ENCODE measurements at places on chromosomes 6 and 20.

DNA sequence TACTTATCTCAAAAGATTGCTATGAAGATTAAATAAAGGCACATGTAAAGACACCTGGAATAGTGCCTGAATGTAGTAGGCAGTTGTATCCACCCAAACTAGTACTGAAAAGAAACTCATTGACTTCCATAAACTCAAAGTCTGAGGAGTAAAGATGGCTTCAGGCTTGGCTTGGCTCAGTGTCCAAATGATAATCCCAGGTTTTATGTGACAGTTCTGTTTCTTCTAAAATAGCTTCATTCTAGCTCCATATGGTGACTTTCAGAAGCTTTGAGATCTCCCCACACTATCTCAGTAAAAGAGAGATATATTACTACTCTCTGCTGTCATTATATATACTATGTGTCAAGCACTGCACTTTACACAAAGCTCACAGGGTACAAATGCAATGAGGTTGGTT, 121.3 kb downstream of the DOK5 start:
- no peak for DNase-seq

GRCh38 chr6:160041608-160042007, 72.7 kb downstream of the IGF2R start:
- peak; percentile 51 for DNase-seq

- no peak for DNase-seq
Observed at GRCh38 chr6:84422380-84422968, 195.0 kb upstream of the CEP162 start.

DNA sequence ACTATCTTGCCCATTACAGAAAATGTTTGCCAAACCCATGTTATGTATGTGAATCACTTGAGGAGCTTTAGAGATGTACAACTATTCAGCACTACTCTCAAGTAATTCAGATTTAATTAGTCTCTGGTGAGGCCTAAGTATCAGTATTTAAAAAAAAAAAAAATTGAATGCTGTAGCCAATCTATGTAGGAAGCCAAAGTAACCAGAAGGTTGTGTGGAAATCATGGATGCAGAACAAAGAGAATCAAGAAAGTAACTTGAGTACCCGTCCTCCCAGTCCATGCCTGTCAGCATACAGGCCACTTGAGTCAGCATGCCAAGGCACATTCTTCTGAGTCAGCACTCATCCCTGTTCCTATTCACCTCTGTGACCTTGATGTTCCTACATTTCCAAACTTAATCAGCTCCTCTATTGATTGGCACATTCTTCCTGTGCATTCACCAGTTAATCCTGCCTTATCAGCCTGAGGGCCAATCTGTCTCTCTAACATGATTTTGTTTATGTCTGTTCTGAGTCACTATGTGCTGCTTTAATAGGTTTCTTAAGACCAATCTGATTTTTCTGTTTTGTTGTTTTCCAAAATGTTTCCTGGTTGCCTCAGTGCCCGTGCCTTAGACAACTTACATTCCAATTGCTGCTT, 165.6 kb downstream of the KCNQ5 start:
- no peak for DNase-seq

DNA sequence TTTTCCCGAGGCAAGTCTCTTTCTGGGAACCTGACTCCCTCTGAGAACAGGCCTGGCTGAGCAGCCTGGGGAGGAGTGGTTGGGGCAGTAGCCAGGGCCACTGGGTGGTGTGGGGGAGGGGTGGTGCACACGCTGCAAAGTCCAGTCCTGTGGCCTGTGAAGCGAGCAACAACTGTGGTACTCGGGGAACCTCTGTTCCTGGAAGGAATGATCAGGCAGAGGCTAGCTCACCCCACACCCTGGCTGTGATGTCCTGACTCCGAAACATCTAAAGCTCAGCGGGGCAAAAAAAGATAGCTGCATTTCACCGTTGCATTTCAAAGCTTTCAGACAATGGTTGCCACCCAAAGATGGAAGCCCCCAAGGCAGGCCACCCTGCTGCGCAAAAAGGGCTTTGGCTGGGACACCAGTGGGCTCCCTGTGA, 25.5 kb downstream of the PCK1 start:
- DNase-seq = no peak

GRCh38 chr20:37881601-37882343, 21.2 kb upstream of the VSTM2L start:
- peak; percentile 41 for DNase-seq

DNA sequence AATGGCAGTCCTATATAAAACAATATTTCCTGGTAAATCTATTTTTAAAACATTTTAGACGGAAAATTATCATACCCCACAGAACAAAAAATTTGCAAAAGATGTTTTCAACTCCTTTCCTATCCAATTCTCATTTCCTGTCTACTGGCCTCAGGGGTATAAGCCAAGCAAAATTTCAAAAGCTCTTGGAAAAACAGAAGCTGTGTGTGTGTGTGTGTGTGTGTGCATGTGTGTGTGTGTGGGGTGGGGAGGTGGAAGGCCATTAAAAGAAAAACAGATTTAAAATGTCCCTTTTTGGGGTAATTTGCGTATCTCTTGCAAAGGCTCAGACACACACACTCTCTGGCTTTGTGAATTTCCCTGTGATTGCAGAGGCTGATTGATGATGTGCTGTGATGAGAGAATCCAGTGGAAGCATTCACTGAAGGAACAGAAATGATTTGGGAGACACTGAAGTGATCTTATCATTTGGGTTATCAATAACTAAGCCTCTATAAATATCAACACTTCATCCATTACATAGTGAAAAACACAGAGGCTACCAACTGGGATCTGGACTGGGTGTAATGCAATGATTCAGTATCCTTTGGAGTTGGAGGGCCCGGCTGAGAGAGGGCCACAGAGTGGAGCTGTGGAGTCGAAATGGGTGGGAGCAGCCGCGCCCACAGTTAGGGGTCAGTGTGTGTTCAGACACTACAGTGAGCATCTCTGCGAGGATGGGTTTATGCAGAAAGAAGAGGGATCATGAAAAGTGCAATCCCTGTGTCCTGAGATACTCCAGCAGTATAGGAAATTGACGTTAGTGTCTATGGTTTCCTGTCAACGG, 106.8 kb upstream of the PREP start:
- no peak for DNase-seq

GRCh38 chr6:90048206-90048967, 154.1 kb downstream of the GJA10 start:
- no peak for DNase-seq

- no peak for DNase-seq
Observed at GRCh38 chr6:122799916-122800686, 11.0 kb downstream of the SMPDL3A start.

GRCh38 chr6:89372506-89372901, 20.0 kb upstream of the UBE2J1 start:
- peak; percentile 20 for DNase-seq

- no peak for DNase-seq
Observed at GRCh38 chr6:87641065-87641692, 51.2 kb downstream of the ORC3 start.

DNA sequence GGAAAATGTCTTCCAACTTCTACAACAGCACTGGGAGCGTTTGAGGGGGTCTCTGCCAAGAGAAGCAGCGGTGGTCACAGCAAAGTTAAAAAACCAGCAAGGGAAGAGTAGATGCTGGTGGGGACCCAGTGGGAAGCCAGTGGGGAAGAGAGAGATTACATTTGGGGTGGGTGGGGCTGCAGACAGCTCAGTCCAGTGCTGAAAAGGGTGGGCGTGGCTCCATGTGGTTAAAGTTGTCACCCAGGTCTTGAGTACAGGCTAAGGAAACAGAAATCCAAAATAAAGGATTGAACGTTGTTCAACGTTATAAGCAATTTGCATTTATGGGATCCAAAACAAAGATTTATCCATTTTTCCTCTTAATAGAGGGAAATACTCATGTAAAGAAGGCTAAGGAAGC, 106.3 kb upstream of the LY86 start:
- DNase-seq = no peak

- no peak for DNase-seq
Observed at GRCh38 chr6:20338156-20338555, 63.5 kb upstream of the E2F3 start.

GRCh38 chr6:144263786-144264185, 21.3 kb upstream of the UTRN start:
- no peak for DNase-seq

DNA sequence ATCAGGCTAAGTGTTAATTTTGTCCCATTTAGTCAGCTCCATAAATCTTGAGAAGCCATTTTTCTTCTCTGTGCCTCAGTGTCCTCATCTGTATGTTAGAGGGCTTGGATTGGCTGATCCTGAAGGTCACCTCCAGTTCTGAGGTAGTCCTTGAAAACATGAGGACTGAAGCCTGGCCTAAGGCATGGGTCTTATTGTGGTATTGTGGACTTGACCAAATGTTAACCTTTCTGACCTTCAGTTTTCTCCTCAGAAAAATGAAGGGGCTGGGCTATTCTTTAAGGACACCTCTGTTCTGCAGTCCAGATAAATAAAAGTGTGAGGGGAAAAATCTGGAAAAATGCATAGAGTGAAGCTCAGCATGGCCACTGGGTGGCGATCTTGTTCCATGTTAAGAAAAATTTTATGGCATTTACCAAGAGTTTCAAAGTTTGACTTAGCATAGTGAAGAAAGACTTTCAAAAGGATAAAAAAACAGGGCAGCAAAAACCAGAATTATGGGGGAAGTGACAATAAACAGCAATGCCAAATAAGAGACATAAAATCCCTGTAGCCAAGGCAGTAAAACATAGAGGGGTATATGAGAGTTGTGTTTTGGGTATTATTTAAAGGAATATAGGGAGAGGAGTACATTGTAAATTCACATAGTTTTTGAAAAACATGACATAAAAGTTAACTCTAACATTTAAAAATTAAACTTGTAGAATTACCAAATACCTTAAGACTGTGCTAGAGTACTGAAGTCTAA, 13.2 kb upstream of the TFB1M start:
- peak; percentile 74 for DNase-seq

DNA sequence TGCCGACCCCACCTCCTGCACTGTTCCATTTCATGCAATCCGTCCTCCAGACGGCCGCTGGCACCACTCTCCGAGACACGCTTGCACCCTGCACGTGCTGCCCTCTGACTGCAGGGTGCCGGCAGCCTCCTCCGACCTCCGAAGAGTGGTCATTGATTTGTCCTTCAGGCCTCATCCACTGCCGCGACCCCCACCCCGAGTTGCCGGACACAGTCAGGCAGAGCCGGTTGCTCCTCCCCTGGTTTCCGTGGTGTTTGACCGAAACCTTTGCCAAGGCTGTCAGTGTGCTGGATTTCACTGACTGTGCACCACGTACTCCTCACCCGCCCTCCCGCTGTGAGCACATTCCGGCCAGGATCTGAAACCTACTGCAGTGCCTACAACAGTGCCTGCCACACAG, 156.4 kb upstream of the PDE10A start:
- no peak for DNase-seq

DNA sequence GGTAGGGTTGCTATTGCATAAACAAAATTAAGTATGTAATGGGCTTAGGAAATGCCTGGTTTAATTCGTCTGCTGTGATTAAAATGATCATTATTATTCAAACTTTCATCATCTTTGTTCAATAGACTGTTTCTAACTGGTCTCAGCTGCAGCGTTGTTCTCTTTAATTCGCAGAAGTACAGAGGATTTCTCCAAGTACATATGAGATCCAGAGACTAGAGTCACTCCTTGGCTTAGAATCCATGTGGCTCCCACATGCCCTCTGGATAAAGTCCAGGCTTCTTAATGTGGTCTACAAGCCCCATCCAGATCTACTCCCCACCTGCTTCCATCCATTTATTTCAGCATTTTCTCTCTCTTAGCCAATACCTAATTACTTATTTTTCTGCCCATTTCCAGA, 1.1 kb upstream of the ZBTB24 start:
- no peak for DNase-seq

DNA sequence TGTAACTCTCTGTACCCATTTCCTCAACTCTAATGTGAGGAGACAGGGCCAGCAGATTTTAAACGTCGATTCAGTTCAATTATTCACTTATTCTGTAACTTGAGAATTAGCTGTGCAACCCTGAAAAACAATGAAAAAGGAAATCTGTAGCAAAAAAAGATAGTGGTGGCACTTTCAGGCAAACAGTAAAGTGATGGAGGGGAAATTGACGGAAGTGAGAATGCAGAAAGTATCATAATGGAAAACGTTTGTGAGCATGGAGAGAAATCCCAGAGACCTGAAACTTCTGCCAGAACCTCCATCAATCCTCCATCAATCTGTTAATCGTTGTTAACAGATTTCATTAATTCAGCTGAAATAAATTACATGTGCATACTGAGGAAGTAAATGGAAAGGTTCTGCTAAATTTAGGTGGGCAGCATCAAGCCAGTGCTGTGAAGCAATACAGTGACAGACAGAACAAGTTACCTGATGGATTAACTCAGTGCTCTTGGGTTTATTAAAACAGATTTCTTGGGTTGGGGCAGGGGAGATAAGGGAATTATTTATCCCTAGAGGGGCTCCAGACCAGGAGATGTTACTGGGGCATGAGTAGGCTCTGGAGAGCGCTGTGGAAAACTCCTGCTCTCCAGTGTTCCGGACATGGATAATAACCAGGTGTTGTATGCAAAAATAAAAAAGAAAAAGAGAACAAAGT, 17.5 kb downstream of the KIZ start:
- no peak for DNase-seq

GRCh38 chr6:167141667-167142432, 15.9 kb downstream of the GPR31 start:
- peak; percentile 53 for DNase-seq

DNA sequence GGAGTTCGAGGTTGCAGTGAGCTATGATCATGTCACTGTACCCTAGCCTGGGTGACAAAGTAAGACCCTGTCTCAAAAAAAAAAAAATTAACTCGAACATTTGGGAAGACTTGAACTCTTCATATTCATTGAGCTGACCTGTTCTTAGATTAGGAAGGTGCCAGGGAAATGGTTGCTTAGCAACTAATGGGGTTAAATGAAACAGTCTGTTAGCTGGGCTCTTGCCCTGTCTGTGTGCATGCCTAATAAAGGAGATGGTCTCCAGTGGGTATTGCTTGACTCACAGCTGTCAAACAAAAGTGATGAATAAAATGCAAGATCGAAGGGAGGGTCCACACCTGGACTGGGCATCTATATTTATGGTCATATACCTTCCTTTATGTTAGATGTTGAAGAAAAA, 101.8 kb downstream of the KLHL32 start:
- no peak for DNase-seq

DNA sequence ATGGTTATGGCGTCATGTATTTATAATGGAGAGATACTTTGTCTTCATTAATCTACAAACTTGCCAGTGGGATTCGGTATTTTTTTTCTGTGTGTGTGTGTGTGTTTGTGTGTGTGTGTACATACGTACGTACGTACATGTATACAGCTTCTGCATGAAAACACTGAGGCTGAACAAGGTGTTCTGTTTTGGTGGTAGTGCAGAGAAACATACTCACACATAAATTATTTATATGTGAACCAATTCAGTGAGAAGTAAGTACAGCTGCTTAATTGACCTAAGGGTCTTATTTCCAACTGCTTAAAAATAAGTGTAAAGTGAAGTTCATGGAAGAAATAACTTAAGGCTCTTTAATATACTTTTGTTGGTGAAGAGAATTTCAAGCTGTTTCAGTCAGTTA, 234.2 kb downstream of the BCKDHB start:
- DNase-seq = no peak

GRCh38 chr6:22530506-22530905, 38.9 kb upstream of the HDGFL1 start:
- DNase-seq = no peak

All from DMS79 treated with DMSO at 0.1 percent for 48 hours (cell line).